CD4-positive, alpha-beta T cell treated with Interleukin-21 for 1 hour (primary cell): ENCODE measurements at places on chromosomes 1 and 21.
A peak's percentile ranks its signal among the peaks of the same experiment; 100 is the strongest.

DNA sequence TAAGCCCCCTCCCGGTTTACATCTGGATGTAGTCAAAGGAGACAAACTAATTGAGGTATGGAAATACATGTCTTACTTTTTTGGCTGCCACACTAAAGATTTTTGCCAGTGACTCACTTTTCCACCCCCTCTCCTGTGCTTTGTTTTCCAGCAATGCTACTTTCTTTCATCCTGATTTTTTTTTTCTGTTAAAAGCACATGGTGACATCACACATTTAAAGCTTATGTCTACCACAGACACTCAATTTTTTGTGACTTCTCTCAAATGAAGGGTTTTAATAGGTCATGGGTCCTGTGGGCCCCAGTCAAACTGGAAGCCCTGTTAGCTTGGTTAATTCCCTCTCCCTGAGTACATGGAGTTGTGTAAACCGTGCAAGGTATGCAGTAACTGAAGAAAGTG is 2.2 kb downstream of the PPP1R8 start:
- no peak for DNase-seq

GRCh38 chr1:38006008-38006828 is 904 bp upstream of the FHL3 start:
- DNase-seq = no peak

DNA sequence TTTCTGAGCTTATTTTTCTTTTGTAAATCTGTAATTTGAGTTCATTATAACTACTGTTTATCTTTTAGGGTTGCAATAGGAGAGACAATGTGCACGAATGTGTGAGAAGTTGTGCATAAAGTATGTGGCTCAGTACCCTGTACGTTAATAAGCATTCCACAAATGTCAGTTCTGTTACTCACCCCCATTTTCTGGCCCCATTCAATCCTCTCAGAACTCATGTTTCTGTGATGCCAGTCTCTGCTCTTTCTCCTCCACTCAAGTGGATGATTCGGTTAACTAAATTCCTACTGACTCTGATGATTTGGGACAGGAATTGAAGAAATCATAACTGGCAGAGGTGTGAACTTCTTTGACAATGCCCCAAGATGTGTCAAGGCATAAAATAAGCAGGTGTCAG is 10.2 kb upstream of the DMRTB1 start:
- DNase-seq = no peak

GRCh38 chr1:81237473-81238089 is 563.2 kb upstream of the ADGRL2 start:
- no peak for DNase-seq

DNA sequence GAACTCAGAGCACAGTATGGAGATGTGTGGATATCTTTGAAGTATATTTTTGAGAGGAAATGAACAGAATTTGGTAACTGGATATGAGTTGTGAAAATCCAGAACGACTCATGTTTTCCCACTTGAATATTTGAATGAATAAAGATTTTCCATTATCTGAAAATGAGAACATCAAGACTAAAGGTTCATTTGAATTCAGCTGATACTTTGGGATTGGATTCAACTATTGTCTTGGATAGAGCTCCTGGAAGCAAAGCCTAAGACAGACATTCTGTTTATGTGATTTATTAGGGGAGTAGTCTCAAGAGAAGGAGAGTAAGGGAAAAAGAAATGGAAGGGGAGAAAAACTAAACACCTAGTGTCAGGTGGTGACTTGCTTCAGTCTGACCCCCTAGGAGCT is 256.0 kb upstream of the LYPLAL1 start:
- no peak for DNase-seq

GRCh38 chr1:27380224-27380623 is 2.9 kb downstream of the CD164L2 start:
- DNase-seq = no peak

- DNase-seq = no peak
These were observed 2.2 kb upstream of the CRABP2 start for GRCh38 chr1:156707417-156708217.

- no peak for DNase-seq
These were observed 10.6 kb downstream of the TNFRSF1B start for GRCh38 chr1:12177156-12177998.

DNA sequence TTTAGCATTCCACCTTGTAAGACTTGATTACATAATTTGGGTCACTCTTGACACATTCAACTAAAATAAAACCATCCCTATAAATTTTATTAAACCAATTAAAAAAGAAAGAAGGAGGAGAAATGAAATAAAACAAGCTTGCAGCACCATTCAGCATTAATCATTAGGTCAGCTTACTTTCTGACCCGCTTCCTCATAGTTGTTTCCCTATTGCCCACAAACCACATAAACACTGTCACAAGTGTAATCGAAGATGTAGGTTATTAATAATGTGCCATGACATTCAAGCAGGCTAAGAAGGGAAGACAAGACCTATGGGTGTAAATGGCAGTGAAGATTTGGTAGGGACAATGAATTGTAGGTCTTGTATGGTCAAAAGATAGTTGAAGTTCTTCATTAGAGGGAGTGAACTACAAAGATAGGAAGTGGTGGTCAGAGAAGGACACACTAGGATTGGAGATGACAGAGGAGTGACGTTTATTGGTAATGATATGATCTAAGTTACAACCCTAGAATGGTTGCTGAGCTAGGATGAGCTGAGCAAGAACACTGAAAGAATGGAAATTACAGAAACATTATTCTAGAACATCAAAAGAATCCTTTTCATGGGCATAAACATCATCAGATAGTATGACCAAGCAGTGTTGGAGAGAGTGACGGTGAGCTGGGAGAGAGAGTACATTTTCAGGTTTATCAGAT is 231.5 kb downstream of the KCNT2 start:
- no peak for DNase-seq

GRCh38 chr1:63329621-63330330 is 7.4 kb downstream of the FOXD3 start:
- DNase-seq = no peak

DNA sequence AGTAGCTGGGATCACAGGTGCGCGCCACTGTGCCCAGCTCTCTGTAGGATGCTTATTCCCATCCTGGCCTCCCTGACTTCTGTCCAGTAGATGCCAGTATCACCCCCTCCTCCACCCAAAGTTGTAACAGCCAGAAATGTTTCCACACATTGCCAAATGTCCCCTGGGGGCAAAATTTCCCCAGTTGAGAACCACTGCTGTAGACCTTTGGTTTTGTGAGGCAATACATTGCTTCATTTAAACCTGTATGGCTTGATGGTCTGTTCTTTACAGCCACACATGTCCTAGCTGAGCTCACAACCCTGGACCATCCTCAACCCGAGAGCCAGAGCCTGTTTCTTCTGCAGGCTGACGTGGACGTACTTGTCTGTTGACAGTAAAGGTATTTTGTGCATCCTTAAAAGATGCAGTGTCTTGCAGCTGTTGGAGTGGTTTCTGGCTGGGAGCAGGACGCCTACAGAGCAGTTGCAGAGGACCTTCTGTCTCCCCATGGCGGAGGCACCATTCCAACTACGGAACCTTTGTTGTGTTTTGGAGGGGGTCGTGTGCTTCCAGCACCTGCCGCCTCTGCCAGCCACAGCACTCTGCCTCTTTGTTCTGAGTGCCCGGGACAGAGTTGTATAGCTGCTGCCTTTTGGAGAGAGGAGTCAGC is 26.6 kb downstream of the DOP1B start:
- no peak for DNase-seq

DNA sequence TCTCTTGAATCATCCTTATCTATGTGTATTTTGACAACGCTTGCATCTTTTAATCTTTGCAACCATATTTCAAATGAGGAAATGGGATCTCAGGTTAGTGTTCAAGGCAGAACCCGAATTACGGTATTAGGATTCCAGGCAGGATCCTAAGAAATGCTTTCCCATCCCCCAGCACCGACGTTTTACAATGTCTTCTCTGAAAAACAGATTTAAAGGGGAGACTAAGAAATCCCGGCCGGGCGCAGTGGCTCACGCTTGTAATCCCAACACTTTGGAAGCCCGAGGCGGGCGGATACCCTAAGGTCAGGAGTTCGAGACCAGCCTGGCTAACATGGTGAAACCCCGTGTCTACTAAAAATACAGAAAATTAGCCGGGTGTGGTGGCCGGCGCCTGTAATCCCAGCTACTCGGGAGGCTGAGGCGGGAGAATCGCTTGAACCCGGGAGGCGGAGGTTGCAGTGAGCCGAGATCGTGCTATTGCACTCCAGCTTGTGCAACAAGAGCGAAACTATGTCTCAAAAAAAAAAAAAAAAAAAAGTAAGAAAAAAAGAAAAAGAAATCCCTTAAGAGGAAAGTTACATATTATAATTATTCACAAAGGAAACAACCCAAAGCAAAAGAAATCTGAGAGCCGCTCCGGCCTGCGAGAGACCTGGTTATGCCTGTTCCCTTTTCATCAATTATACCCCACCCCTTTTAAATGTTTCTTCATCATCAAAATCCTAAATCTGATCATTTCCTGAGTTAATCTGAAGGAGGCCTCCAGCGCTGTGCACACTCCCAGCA is 801 bp upstream of the GORAB start:
- DNase-seq = no peak

DNA sequence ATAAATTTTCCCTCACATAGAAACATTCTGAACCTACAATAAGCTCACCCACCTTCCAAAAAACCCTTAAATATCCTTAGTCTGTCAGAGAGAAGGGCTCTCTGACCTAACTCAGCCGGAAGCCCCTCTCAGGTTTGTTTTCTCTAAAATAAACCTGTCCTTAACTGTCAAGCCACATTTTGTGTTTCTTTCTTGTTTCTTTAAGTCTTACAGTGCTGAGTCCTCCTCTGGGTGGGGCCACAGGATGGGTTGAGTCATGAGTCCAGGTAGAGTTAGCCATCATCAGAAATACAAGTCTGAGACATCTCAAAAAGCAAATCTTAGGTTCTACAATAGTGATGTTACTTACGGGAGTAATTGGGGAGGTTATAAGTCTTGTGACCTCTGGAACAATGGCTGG is 26.4 kb upstream of the SLC2A5 start:
- DNase-seq = no peak

GRCh38 chr21:45739218-45740087 is 95.9 kb downstream of the PCBP3 start:
- DNase-seq = no peak

- no peak for DNase-seq
These were observed 3.4 kb upstream of the CDCP2 start for GRCh38 chr1:54156201-54156600.

- no peak for DNase-seq
These were observed 43.4 kb downstream of the KIF1B start for GRCh38 chr1:10253755-10254154.

GRCh38 chr1:110675060-110675791 is 486 bp upstream of the KCNA3 start:
- DNase-seq = no peak

DNA sequence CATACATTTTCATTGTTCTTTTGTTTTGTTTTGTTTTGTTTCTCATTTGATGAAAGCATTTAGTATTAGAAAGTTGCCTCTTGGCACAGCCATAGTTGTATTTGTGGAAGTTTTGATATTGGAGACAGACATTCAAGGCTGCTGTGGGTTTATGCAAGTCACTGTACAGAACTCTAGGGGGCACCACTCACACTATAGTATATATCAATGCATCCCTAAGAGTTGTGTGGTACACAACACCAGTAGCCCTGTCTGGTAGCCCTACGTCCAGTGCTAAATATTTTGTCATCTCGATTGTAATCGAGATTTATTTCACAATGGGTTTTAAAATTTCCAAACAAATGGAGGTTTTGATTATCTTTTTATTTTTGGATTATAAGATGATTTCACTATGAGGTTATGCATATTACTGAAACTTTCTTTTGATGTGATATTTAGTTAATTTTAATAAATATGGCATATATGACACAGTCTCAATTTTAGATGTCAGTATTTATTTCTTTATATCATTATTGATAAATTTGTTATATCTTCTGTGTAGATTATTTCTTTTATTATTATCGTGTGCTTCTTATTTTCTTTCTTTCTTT is 112.2 kb downstream of the NR5A2 start:
- peak; percentile 58 for DNase-seq

DNA sequence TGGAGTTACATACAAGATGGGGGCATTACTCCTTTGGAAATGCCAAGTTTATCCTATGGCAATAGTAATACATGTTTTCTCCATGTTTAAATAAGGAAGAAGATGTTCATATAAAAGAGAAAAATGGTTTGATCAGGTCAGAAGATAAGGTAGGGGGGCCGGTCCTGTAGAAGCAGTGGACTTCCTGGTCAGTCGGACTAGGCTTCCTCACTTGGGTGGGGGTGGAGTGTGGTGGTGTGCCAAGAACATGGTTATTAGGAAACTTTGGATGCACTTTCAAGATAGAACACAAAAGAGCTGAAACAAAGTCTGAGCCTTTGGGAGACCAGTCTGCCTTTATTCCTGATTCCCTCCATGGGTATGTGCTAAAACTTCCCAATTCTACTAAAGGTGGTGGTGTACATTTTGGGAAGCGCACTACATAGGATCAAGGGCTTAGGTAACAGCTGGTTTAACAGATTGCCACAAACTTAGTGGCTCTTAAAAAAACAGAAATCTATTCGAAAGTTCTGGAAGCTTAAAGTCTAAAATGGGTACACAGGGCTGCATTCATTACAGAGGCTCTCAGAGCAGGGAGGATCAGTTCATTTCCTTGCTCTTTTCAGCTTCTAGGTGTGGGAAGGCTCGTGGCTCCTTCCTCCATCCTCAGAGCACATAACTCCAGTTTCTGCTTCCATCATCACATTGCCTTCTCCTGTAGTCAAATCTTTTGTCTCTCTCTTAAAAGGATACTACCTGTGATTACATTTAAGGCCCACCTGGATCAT is 64.6 kb downstream of the KDM1A start:
- DNase-seq = no peak

DNA sequence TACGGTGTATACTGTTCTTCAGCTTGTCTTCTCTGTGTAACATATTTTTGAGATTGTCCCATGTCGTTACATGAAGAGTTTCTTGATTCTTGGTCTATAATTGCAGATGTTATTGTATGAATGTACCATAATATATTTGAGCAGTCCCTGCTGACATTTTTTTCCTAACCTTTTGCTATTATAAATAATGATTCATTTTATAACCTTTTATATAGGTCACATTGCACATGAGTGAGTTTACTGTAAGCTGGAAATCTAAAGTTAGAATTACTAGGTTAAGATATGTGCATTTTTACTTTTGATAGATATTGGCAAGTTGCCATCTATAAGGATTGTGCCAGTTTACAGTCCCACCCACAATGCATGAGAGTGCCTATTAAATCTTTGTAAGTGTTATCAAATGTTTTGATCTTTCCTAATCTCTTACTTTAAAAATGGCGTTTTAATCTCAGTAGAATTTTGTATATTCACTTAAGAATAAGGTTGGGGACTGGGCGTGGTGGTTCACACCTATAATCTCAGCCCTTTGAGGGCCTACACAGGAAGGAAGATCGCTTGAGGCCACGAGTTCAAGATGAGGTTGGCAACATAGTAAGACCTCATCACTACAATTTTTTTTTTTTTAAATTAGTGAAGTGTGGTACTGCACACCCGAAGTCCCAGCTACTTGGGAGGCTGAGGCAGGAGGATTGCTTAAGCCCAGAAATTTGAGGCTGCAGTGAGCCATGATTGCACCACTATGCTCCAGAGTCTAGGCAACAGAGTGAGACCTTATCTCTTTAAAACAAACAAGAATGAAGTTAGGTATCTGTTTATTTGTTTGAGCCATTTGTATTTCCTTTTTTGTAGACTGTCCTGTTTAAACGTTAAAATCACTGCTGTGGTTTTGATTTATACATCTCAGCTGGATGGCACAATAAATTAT is 36.5 kb downstream of the ZMYM1 start:
- DNase-seq = peak; percentile 41
